ENCODE measurements at places on chromosomes 1 and 21.
A peak's percentile ranks its signal among the peaks of the same experiment; 100 is the strongest.

- no peak for DNase-seq
Observed at GRCh38 chr21:38220270-38220737, 36.5 kb upstream of the KCNJ15 start.

DNA sequence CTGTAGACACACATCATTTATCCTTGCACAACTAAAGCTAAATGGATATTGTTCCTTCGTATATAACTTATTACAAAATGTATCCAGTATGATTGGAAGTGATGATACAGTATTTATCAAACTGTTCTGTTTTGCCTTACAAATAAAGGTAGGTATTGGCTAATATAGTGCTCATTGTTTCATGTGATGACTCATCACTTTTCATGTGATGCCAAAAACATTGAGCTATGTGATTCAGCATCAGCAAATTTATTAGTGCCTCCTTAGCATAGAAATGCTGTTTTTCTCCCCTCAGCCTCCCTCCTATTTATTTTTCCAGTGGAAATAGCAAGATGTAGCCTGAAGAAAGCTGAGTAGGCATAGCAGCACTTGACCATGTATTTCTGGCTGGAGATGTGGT is 228.6 kb upstream of the LYPLAL1 start:
- peak; percentile 18 for DNase-seq

GRCh38 chr1:8941906-8942305 is 3.8 kb upstream of the CA6 start:
- DNase-seq: peak; percentile 78

DNA sequence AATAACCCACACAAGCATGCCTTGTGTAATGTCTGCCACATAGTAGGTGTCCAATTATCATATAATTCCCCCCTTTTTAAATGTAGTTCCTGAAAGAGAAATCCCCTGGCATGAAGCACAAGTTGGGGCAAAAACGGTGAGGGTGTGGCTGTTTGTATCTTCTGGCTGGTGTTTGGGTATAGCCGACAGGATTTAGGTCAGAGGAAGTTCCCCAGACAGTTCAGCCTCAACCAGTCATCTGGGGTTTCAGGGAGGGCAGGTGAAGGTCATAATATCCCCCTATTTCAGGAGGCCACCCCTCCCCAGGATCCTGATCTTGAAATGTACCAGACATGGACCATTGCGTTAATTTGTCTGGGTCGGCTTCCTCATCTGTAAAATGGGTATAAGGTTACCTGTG is 29.1 kb upstream of the JUN start:
- DNase-seq: no peak

DNA sequence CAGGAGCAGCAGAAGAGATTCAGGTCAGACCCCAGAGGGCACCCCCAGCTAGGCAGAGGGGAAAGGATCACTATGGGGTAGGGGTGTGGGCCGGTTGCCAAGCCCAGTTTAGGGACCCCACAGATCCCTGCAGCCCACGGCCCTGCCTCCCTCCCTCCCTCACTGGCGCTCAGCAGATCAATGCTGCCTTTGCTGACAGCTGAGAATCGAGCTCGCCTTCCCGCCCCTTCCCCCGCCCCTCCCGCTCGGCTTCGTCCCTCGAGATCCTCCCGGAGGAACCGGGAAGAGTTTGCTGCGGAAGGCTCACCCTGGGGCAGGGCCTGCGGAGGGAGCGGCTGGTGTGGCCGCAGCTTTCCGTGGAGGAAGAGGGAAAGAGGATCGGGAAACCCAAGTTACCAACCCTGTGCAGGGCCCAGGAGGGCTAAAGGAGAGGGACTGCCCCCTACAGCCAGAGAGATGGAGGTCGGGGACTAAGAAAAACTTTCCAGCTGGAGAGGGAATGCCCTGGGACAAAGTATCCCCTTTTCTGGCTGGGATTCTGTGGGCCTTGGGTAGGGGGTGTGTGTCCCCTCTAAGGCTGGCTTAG is 1.1 kb upstream of the KCNQ4 start:
- no peak for DNase-seq

GRCh38 chr1:47841356-47841755 is 155.8 kb downstream of the TRABD2B start:
- no peak for DNase-seq

DNA sequence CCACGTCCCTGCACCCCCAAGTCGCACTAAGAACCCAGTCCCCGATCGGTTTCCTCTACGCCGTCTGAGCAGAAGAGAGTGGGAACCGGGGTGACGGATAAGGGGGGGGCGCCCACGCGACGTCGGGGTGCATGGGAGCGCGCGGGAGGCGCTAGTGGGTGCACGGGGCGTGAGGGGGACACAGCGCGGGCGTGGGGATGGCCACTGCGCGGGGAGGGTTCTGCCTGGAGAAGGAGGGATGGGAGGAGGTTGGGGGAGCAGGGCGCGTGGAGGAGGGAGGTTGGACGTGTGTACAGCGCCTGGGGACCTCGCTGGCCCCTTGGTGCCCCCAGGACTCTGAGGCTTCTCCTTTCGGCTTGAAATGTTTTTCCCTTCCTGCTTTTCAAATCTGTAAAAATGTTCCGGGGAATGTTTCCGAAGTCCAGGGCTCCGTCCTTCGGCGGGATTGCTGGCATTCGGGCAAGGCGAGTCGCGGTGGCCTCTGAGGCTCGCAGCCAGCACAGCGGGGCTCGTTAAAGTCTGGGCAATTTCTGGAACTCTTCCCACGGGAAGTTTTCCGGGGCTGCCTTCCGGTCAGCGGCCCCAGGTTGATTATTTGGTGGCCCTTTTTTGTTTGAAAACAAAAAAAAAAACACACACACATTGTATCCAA is 13.1 kb downstream of the RNF220 start:
- no peak for DNase-seq

GRCh38 chr1:195071461-195071860 is 1536.8 kb downstream of the KCNT2 start:
- DNase-seq: no peak

DNA sequence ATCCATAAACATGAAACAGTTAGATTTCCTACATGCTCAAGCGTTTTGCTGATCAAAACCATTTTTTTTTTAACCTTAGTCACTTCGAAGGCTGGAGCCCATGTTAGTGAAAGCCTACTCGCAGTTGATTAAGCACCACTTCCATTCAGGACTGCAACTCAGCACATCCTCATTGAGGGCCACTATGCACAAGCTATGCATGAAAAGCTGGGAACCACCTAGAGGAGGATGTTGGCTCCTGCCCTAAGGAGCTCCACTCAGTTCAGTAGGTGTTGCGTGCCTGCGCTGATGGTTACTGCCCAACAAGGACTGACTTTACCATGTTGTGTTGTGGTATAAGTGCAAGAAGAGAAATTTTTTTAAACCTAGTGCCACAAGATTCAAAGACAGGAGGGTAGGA is 181.4 kb upstream of the L1TD1 start:
- no peak for DNase-seq

DNA sequence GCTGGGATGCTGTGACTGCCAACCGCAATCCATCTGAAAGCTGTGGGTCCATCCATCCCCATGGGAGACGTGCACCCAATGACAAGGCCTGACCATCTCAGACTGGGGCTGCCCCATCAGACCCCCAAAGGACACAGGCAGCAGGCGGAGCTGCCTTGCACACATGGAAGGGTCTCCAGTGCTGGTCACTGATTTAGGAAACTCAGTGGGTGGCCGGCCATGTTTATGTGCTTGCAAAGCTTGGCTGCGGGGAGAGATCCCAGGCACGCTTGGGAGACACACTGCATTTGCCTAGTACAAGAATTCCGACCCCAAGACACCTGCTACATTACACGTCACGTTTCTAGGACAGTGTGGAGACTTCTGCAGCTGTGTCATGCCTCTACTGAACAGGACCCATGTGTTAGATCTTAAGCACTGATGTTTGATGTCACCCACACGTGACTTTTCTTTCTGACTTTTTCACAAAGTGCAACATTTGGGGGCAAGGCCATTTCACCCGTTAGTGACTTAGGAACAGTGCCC is 181.4 kb downstream of the CLIC6 start:
- no peak for DNase-seq

DNA sequence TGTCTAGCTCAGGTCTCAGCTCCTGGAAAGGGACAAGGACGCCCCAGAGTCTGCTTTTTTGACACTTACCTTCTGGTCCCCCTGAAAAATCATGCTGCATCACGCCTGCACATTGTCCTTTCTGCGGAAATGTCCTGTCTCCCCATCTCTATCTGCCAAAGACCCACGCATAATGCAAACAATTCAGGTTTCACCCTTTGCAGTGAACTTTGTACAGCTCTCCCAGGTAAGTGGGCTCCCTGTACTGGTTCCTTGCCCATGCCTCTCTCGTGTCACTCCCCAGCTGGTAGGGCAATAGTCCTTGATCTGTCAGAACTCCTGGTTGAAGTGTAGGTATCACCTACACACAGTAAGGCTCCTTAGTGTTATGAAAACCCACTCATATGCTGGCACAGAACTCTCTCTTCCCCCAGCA is 102.9 kb upstream of the IRF2BP2 start:
- no peak for DNase-seq

- no peak for DNase-seq
Observed at GRCh38 chr1:208136459-208137182, 107.6 kb downstream of the PLXNA2 start.

DNA sequence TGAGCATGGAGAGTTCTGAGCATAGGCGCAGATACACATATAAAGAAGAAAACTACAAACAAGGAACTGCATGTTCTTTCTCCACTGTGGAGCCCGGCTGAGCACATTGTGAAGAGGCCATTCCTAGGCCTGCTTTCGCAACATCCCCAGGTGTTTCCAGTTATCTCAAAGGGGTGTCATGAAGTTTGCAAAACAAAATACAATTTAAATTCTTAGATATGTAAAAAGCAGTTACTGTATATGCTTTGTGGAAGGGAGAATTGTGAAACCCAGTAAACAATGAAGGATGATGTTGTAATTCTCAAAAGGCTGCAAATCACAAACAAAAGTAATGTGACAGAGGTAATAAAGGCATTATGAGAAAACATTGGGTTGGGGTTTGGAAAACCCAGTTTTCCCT is 98.6 kb upstream of the ZNF644 start:
- DNase-seq: no peak

GRCh38 chr1:153447498-153448170 is 12.8 kb downstream of the S100A7 start:
- DNase-seq: peak; percentile 16

DNA sequence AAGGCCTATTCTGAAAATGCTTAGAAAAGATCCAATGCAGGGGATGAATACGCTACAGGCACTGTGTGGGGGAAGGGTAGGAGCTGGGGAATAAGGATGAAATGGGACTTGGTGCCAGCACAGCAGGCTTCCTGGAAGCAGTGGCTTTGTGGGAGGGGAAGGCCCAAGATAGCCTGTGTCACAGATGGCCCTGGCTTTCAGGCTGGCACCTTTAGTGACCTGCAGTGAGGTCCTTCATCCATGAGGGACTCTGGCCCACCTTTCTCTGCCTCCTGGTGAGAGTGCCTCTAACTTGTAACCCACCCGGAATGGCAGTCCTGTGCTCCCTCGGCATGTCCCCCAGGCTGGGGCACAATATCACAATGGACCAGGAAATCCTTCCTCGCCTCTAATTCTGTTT is 919 bp downstream of the CHI3L1 start:
- DNase-seq: no peak

DNA sequence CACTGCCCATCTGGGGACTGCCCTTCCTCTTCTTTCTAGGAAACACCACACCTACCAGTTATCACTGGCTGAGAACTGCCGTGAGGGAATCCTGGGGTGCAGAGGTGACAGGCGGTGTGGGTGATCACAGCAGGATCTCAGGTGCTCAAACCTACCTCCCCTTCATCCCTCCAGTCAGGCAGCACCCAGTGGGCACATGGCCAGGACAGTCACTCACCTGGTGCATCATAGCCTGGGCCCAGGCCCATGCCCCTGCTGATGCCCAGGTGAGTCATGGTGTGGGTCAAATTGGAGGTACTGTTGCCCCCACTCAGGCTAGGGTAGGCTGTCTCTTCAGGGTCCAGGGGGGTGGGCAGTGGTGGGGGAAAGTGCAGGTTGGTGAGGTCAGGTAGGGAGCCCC is 5.3 kb upstream of the DENND4B start:
- no peak for DNase-seq

- no peak for DNase-seq
Observed at GRCh38 chr21:26489781-26490180, 83.3 kb downstream of the CYYR1 start.

DNA sequence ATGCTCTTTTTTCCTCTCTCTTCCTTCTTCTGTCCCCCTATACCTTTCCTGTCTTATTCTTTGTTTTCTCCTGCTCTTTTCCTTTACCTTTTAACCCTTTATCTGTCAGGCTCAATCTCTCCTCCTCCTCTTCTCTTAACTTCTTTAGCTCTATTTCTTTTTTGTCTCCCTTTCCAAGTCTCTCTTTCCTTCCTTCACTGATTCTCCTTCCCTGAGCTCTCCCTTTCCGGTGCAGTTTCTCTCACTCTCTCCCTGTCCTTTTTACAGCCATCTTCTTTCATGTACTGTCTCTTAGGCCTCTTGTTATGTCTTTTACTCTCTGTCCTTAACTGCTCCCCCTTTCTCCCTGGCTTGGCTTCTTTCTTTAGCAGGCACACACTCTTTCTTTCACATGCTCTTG is 12.0 kb downstream of the SLC30A7 start:
- no peak for DNase-seq

DNA sequence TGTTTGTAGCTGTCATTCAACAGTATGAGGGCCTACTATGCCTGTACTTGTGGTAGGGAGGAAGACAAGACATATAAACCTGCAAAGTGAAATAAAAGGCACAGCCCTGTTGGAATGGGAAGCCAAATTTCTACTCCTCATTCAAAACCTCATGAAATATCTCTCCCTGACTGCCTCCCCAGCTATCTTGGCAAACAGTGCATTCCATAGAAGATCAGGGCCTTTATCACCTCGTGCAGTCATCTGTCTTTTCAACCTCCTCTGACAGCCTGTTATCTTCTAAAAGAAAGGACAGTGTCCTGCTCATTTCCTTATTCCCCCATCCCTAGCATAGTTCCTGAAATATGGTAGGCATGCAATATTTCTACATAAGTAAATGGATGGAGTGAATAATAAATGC is 71.0 kb downstream of the SH3GLB1 start:
- no peak for DNase-seq

DNA sequence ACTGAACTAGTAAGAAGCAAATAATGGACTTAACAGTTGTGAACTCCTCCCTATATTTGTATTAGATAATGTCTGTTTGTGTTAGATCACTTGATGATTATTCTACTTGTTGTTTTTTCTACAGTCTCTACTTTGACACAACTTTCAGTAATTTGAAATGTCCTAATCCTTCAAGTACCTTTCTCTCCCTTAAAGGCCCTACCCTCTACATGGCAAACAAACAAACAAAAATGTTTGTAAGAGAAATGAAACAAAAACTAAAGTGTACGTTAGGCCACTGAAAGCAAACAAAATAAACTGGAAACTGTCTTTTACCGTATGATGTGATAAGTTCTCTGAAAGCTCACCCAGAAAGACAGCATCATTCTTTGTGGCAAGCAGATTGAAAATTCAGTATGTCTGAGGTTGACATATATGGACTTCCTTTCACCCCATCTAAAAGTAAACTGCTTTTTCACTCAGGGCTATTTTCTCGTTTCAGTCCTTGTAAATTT is 255.9 kb upstream of the SNX7 start:
- DNase-seq: no peak

DNA sequence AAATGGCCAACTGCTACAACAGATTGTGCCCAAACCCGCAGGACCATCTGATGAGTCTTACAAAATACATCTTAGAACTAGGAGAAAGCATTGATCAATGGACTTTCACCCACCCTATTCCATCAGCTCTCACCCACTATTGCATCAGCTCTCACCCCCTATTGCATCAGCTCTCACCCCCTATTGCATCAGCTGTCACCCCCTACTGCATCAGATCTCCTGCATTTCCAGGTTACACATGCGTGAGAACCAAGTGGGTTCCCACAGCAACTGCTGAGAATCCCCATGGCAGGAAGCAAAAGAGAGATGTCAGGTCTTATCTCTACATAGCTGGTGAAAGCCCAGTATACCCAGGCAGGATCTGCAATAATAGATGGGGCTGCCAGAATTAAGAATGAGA is 533.5 kb downstream of the LTN1 start:
- DNase-seq: no peak
